Pancreas (tissue), 10 donors: ENCODE measurements at places on chromosomes 1 and 21.

- no peaks in the 10 kb centered on the region for H3K4me1 ChIP-seq
- H3K36me3 ChIP-seq, result peaks cover 6% of the 10 kb centered on the region
- no peaks in the 10 kb centered on the region for H3K27me3 ChIP-seq
- DNase-seq, result peak; percentile 25
- H3K27ac ChIP-seq, result no peak overlapping the region
Observed at GRCh38 chr1:2405588-2406295, 6.6 kb downstream of the PEX10 start.

DNA sequence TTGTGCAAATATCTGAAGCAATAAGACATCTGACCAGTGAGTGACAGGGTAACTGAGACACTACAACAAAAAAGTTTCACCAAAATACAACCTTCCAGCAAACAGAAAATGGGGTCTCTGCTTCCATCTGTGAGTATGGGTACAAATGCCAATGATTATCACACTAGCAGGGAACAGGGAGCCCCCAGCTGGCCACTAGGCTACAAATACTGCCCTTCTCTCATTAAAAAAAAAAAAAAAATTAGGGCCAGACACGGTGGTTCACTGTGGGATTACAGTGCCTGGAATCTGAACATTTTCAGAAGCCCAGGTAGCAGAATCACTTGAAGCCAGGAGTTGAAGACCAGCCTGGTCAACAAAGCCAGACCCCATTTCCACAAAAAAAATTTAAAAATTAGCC, 48.4 kb upstream of the EDARADD start:
- H3K4me1 ChIP-seq, result peaks cover 23% of the 10 kb centered on the region
- H3K27ac ChIP-seq, result no peak overlapping the region

GRCh38 chr1:71296551-71297134, 215.8 kb upstream of the ZRANB2 start:
- H3K36me3 ChIP-seq, result no peaks in the 10 kb centered on the region
- H3K4me3 ChIP-seq, result no peak overlapping the region
- no peaks in the 10 kb centered on the region for H3K27me3 ChIP-seq
- H3K4me1 ChIP-seq, result no peaks in the 10 kb centered on the region
- H3K27ac ChIP-seq, result no peak overlapping the region

- H3K4me3 ChIP-seq, result no peak overlapping the region
- no peaks in the 10 kb centered on the region for H3K27me3 ChIP-seq
- no peak for DNase-seq
- H3K36me3 ChIP-seq, result no peaks in the 10 kb centered on the region
- H3K4me1 ChIP-seq, result no peaks in the 10 kb centered on the region
- no peak overlapping the region for H3K27ac ChIP-seq
Observed at GRCh38 chr1:224061436-224061835, 52.5 kb upstream of the FBXO28 start.

DNA sequence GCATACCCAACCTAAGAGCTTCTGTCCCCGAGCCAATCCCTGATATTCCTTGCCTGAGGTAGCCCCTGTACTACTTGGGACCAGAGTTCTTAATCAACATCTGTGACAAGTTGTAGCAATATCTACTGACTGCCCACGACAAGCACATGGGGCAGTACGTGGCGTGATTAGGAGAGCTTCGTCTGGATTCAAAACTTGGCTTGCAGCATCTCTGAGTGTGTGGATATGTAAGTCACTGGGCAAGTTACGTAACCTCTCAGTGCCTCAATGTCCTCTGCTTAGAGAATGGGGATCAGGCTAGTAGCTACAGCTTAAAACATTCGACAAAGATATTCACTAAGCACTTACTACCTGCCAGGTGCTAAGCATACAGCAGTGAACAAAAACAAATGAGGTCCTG, 5.0 kb downstream of the HSPG2 start:
- no peak for DNase-seq
- no peak overlapping the region for H3K4me3 ChIP-seq
- H3K4me1 ChIP-seq, result no peaks in the 10 kb centered on the region

DNA sequence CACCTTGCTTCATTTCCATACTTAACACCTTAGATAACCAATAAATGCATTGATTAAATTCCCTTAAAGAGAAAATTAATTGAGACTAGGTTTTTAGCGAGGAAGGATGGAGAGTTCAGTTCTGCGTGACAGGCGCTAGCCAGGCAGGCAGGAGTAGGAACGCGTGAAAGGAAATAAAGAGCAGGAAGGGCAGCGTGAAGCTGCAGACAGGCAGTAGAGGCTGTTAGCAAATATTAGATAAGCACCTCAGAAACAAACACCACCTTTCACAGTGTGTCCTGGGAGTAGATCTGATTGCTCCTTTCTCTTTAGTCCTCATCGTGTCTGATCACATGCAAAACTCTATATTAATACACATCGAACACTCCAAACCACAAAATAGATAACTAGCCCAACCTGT, 282.7 kb upstream of the ADGRL2 start:
- no peaks in the 10 kb centered on the region for H3K27me3 ChIP-seq
- no peak for DNase-seq
- no peak overlapping the region for H3K27ac ChIP-seq
- no peaks in the 10 kb centered on the region for H3K36me3 ChIP-seq

DNA sequence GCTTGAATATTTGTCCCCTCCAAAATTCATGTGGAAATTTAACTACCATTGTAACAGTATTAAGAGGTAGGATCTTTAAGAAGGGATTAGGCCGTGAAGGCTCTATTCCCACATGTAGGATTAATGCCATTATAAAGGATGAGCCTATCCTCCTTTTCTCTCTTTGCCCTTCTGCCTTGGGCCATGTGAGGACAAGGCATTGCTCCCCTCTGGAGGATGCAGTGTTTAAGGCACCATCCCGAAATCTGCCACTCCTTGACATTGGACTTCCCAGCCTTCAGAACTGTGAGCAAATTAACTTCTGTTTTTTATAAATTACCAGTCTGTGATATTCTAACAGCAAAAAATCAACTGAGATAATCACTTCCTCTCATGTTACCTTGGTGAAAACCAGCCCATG, 124.4 kb downstream of the TOMM20 start:
- H3K27ac ChIP-seq, result no peak overlapping the region
- H3K4me1 ChIP-seq, result no peaks in the 10 kb centered on the region
- no peak overlapping the region for H3K4me3 ChIP-seq
- H3K27me3 ChIP-seq, result no peaks in the 10 kb centered on the region
